ENCODE measurements at places on chromosomes 12 and 14.

- DNase-seq: peak; percentile 23
These were observed 80.5 kb downstream of the FBXO33 start for GRCh38 chr14:39351708-39352107.

DNA sequence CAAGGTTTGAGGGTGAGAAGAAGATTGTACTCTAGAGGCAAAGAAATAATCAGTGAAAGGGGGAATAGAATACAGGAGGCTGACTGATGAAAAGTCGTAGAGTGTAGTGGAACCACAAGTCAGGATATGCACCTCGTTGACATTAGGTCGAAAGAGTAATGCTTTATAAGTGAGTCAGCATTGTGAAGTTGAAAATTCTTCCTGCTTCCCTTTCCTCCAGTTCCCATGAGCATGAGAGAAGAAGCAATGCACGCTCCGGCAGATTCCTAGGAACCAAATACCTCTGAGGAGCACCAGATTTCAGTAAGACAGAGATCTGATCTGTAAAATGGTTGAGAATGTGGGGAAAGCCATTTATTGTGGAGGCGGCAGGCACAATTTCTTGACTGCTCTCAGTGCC lies 16.5 kb downstream of the CCER1 start:
- peak; percentile 75 for DNase-seq

GRCh38 chr14:94775091-94775870 lies 5.4 kb upstream of the GSC start:
- peak; percentile 3 for DNase-seq

- no peak for DNase-seq
These were observed 38.0 kb downstream of the BTG1 start for GRCh38 chr12:92107621-92108131.

- no peak for DNase-seq
These were observed 26.3 kb upstream of the TCP11L2 start for GRCh38 chr12:106276032-106276740.

- DNase-seq: peak; percentile 52
These were observed 78.0 kb downstream of the NOC4L start for GRCh38 chr12:132222096-132222807.

DNA sequence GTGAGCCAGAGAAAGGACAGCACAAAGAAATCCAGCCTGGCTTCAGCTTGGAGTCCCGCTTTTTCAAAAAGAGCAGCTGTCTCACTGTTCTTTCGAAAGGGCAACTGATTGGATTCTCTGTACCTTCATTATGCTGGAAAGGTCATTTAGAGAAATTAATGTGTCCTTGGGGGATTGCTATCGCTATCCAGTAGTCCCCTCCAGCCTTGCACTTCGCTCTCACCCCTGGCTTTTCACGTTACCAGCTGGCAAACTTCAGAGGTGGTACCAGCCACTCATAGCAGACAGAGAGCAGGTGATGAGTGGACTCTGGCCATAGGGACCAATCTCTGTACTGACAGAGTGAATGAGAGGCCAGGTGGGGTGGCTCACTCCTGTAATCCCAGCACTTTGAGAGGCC lies 11.8 kb upstream of the NUAK1 start:
- no peak for DNase-seq

DNA sequence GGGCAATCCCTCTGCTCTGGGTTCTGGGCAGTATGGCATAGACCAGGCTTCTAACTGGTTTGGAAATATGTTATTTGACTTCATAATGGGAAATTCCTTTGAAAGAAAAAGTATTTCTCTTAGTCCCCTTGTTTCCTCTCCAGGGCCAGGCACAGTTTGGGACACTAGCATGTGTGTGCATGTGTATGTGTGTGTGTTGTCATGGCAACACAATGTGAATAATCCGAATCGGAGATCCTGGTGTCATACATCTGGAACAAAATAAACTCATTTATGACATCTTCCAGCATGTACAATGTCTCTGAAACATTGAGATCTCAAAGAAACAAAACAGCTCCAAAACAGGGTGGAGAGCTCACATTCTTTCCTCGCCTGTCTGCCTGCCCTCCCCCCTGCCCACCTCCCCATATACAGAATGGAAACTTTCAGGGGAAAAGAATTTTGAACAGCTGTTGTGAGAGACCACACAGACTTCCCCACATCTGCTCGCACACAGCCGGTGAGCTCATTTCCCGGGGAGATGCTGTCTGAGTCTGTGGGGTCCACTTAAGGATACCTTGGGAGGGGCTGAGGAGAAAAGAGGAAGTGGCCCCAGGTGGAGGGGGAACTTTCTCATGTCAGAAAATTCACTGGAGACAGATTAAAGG lies 55.5 kb upstream of the PARP11 start:
- DNase-seq: no peak
